ENCODE measurements at places on chromosomes 3 and 15. TPM values are rescaled to one million over a fixed set of nuclear protein-coding genes. Genes with fewer than 3 reads are reported as not detected.

The SLC2A2 gene
- total RNA-seq = not detected

The SLC15A2 gene
- total RNA-seq = 0.75 TPM

The ALDH1L1 gene
- total RNA-seq = 0.28 TPM

The MYO5A gene
- total RNA-seq = 66.7 TPM

The CLRN1 gene
- total RNA-seq = not detected

The CCR9 gene
- total RNA-seq = not detected
